Left renal pelvis (tissue), 4 donors: ENCODE measurements at places on chromosomes 1 and 21. TPM values are rescaled to one million over a fixed set of nuclear protein-coding genes. Genes with fewer than 3 reads are reported as not detected.

DNA sequence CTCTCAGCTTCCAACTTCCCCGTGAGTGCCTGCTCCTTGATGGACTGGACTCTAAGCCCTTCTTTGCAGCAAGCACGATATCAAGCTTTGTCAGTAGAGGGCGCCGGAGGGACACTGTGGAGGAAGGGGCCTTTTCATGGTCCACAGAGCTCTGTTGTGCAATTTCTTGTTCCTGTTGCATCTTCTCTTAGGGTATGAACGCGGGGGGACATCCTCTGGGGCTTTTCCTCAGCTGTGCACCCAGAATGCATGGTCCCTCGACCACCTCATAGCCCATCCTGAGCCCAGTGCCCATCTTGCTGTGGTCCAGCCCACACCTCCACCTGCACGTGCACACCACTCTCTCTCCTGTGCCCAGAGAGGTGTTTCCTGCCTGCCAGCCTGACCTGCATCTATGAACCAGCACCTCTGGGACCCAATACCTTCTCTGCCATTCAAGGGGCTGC lies 556.8 kb downstream of the PTPRU start:
- peak; percentile 82 for DNase-seq

- no peak for DNase-seq
Measured at GRCh38 chr21:33108228-33108627, 38.3 kb downstream of the OLIG1 start.

DNA sequence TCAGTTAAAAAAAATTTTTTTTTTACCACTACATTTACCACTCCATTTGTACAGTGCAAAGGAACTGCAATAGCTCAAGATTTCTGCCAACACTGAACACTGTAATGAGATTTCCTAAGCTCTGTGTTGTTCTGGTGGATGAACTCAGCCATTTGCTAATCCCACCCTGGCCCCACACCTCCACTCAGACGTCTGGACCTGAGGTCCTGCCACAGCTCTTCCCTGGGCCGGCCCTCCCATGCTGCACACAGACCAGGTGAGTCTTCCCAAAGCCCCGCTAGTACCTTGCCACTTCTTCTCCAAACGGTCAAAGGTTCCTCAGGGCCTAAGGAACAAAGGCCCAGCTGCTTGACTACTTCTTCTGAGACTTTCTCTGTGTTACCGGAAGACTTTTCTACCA lies 56.4 kb downstream of the SLC45A1 start:
- no peak for DNase-seq

DNA sequence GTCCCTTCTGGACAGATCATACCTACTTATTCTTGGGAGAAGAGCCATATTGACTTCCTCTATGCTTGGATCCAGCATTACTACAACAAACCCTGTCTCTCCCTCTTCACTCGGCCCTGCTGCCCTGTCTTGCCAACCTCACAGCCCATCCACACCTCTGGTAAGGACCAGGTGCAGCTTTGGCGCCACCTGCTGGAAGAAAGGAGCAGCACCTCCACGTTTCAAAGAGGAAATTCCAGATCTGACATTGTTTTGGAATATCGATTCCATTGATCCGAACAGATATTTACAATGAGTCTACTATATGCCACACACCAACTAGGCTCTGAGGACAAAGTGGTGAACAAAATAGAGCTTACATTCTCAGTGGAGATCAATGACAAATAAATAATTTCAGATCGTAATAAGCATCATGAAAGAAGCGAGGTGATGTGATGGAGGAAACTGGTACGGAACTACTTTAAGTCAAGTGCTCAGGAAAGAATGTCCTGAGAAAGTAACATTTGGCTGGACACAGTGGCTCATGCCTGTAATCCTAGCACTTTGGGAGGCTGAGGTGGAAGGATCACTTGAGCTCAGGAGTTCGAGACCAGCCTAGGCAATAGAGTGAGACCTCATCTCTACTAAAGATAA lies 18.7 kb downstream of the MFSD2A start:
- no peak for DNase-seq

DNA sequence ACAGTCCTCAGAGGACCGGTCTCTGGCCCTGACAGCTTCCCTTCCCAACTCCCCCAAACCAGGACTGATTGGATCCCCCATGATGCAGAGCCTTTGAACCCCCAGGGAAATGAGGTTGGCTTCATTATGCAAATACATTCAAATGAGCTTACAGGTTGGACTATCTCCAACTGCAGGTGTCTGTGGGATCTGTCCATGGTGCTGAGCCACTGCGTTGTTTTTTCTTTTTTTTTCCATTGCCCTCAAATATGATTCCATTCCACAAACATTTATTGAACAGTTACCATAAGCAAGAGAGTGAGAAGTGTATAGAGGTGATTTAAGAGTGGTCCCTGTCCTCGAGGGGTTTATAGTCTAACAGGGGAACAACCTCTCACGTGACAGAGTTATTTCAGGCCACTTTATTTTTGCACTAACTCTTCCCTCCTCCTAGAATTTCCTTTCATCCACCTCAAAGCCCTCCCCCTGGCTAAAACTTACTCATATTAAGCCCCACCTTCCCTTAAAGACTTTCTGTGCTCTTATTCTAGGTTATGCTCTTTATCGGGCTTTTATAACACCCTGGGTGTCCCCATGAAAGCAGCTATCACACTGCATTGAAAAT lies 21.9 kb downstream of the DLGAP3 start:
- no peak for DNase-seq

DNA sequence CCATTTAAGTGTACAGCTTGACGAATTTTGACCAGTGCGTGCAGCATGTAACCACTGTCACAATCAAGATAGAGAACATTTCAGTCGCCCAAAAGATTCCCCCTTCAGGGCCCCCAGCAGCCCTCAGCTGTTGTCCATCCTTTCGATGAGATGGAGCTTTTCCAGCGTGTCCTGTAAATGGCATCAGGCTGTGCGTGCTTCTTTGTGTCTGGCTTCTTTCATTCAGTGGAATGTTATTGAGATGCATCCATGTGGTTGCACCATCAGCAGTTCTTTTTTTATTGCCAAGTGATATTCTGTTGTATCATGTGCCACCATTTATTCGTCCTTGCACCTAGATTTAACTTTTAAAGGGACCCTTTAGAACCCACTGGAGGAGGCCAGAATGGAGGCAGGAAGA lies 21.9 kb downstream of the UBE2Q1 start:
- no peak for DNase-seq

DNA sequence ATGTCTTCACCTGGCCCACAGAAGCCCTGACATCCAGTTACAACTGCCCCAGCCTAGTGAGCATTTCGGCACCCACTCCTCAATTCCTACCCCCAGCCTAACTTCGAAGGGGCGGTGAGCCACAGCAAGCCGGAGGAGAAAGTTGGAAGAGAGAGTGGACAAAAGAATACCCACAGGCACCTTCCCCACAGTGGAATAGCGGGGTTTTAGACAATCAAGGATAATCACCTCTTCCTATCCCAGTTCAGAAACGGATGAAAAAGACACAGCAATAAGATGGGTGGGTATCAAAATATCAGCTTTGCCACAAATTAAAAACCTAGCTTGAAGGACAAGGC lies 1.3 kb upstream of the LSS start:
- no peak for DNase-seq

- peak; percentile 37 for DNase-seq
Measured at GRCh38 chr1:60621368-60621851, 461.0 kb upstream of the NFIA start.

GRCh38 chr1:15501208-15502032 lies 22.6 kb downstream of the CASP9 start:
- no peak for DNase-seq

- DNase-seq, result no peak
Measured at GRCh38 chr1:221712198-221712684, 29.6 kb downstream of the DUSP10 start.

GRCh38 chr1:60949154-60949825 lies 133.1 kb upstream of the NFIA start:
- DNase-seq, result no peak

GRCh38 chr1:33370301-33370700 lies 49.4 kb upstream of the A3GALT2 start:
- no peak for DNase-seq

DNA sequence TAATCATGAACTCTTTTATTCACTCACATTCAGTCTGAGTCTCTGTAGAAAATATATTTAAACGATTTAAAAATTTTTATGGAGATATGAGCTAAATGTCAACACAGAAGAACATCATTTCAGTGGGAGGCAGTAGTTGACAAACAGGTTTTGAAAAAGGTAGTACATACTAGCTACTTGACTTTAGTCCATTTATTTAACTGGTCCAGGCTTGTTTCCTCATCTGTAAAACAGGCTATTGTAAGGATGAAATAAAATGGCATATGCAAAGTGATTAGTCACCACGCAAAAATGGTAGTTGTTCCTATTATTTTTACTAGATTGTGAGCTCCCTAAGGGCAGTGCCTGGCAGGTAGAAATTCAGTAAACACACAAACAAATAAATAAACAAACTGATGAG lies 75.2 kb downstream of the NTPCR start:
- no peak for DNase-seq

The RHD gene
- polyA plus RNA-seq, result 0.57 TPM

The KIAA1614 gene
- 8.9 TPM for polyA plus RNA-seq

The CLCA4 gene
- polyA plus RNA-seq, result not detected
